GM23338 (cell line): ENCODE measurements at places on chromosomes 12 and 14. TPM values are rescaled to one million over a fixed set of nuclear protein-coding genes. Genes with fewer than 3 reads are reported as not detected.

DNA sequence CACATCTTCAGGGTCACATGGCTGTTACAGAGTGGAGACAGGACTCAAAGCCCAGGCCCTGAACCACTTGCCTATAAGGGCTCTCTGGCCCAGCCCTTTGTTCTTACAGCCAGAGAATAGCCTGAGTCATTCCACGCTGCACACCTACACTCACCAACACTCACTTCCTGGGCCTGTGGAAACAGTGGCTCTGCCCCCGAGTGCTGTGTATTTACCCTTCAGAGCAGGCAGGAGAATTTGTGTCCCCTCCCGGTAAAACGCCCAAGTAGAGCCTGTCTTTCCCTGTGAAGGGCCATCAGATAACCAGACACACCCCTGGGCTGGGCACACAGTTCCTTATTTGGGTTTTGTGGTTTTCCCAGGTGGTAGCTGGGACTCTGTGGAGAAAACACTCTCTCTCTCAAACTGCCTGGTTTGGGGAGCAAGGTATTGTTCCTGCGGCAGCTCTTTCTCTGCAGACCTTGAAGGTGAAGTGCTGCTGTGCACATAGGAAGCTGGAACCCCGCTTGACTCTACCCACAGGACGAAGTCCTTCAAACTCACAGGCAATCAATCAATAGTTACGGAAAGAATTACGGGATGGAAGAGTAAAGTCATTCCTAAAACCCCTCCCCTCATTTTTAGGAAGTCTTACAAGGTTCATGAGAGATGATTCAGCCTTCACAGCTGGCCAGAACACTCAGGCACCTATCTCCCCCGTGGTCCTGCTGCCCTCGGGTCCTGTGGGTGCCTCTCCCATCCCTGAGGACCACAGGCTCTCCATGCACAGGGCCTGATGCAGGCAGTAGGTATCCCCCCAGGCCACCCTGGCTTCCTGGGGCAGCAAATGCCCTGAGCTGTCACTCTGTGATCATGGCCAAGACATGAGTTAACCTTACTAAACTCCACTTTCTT lies 20.3 kb downstream of the FIGNL2 start:
- DNase-seq, result no peak

DNA sequence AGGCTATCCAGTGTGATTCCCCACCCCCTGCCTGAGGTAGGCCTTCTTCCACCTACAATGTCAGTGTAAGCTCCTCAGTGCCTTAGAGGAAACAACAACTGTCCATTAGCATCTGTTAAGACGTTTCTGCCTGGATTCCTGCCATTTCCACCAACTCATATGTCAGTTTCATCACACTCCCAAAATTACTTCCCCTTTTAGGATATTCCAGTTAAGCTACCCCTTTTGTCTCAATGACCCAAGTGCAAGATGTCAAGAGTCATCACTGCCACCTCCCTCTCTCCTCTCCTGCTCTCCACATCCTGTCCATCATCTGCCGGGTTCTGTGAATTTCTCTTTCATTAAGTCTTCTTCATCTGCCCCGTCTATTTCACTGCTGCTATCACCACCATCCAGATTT lies 189.4 kb downstream of the DPF3 start:
- DNase-seq, result no peak

CDCA3 gene
- 37.2 and 47.4 TPM in 2 replicates for total RNA-seq

DNA sequence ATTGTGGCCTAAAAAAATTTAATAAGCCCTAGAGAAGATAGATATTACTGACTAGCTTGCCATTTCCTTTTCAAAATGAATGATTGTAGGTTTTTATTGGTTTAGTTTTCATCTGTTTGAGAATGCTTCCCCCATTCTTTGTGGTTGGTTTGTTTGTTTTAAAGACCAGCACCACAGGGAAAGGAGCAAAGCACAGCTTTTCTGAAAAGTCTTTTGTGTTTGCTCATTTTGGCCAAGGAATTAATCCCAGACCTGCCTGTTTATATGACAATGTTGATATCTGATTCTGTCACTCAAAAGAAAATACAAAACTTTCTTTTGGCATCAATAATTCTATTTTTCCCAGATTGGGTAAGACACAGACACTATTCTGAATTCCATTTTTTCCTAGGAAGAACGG lies 312.5 kb upstream of the FLRT2 start:
- DNase-seq, result no peak

DNA sequence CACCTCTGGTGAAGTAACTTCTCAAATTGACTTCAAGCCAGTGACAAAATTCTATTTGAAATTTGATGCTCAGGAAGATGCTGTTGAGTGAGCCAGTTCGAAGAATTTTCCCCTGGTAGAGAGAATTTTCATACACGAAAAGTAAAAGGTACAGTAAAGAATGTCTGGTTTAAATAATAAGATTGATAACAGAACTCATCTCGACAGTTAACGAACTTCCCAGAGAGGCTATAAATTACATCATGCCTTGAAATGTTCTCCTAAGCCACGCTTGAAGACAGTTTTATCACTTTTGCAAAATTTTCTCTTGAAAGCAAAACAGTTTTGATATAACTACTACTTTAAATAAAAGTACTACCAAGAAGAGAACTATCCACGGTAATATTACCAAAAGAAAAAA lies 14.4 kb upstream of the OR11G2 start:
- no peak for DNase-seq
